ENCODE measurements at places on chromosomes 5 and 9.
A peak's percentile ranks its signal among the peaks of the same experiment; 100 is the strongest.

GRCh38 chr5:144548936-144549335 lies 378.3 kb downstream of the KCTD16 start:
- no peak for DNase-seq

DNA sequence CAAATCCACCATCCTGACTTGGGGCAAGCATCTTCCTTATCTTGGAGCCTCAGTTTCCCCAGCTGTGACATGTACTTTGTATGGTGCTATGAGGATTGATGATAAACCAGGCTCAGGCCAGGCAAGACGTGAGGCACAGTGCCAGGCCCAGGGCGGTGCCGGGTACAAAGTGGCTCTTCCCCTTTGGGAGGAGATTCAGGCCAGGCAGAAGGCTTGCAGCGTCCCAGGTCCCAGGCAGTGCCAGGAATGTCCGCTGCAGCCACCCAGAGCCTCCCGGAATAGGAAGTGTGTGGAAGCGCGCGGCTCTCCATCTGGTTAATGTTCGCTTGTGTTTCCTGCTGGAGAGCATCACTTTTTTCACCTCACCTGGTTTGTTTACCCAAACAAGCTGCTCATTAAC lies 12.6 kb upstream of the DENND1A start:
- no peak for DNase-seq

- no peak for DNase-seq
Measured at GRCh38 chr9:3331801-3332200, 194.0 kb downstream of the RFX3 start.

- no peak for DNase-seq
Measured at GRCh38 chr5:159230657-159231056, 21.3 kb upstream of the RNF145 start.

GRCh38 chr9:132487351-132487791 lies 77.4 kb downstream of the CFAP77 start:
- DNase-seq = no peak

DNA sequence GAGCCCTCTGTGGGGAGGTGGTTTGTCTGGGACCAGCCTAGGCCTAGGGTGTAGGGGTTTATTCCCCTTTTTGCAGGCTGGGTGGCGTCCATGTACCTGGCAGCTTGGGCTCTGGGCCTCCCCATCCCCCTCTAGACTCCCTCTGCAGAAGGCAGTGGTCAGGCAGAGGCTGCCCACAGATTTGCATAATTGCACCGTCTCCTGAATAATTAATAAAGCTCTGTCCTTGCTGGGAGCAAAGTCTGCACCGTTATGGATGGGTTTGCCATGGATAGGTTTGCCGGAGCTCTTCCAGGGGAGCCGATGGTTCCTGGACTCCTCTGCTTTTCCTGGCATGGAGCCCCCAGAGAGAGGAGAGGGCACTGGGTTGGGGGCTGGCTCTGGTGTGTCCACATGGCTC lies 60.4 kb downstream of the DAB2IP start:
- no peak for DNase-seq

DNA sequence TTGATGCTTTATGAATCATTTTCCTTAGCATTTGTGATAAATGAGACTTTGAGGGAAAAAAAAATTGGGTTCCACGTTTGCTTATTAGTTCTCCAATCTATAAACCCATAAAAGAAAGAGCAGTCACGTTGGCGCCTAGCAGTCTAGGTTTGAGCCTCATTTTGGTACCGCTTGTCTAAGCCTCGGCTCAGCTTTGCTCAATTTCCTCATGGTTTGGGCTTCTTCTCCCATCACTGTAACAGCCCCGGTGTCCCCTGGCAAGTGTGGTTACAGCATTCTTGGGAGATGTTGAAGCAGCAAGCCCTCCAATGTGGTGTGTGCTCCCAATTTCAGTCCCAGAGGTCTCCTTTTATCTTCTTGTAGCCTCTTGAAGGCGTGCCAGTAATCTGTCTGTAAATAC lies 578.4 kb downstream of the CDK5RAP2 start:
- no peak for DNase-seq

DNA sequence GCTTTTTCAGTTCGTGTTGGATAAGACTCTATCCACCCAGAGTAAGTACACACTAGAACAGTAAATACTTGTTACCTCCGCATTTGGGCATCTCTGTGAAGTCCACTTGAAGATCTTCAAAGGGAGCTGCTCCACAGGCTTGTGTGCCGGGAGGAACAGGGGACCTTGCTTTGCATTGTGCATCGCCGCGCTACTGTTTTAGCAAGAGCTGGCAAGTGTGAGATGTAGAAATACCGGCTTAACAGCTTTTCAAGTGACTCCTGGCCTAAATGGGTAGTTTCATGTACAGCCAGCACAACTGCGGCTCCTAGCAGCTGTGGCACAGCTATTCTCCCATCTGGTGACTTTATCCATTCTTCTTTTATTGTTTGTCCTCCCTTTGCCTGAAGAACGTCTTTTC lies 8.4 kb upstream of the ZNF354C start:
- no peak for DNase-seq

DNA sequence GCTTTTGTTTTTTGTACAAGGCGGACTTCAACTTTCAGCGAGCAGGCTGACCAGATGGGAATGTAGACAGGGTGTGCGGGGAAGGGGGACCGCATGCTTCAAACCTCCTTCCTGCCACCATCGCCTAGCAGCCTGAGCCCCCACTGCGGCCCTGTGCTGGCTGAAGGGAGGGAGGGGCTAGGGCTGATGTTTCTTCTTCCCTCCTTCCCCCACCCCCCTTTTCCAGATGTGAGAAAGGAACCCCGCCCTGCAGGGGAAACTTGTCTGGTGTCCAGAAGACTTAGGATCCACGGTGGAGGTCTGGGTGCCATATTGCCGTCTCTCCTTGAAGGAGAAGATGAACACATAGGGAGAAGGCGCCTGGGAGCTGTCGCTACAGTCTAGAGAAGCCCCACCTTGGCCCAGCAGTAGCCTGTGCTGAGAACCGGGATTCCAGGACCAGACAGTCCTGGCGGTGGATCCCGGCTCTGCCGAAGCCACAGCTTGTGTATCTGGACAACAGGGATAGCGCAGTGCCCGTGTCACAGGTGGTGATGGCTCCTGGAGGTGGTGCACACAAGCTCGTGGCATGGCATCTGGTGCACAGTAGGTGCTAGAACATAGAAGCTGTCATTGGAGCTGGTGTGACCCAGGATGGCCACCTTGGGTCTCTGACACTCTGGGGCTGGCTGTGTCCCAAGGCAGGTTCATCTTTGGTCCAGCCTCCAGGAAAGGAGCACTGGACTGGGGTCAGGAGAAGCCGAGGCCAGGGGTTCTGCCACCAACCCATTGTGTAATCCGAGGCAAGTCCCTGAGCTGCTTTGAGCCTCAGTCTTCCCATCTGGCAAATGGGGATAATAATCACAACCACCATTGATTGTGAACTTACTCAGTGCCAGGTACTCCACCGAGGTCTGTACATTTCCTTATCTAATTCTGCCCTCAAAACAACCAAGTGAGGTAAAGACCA lies 205.6 kb downstream of the C9orf50 start:
- DNase-seq = no peak

GRCh38 chr5:116759860-116760640 lies 185.4 kb upstream of the SEMA6A start:
- DNase-seq = no peak

DNA sequence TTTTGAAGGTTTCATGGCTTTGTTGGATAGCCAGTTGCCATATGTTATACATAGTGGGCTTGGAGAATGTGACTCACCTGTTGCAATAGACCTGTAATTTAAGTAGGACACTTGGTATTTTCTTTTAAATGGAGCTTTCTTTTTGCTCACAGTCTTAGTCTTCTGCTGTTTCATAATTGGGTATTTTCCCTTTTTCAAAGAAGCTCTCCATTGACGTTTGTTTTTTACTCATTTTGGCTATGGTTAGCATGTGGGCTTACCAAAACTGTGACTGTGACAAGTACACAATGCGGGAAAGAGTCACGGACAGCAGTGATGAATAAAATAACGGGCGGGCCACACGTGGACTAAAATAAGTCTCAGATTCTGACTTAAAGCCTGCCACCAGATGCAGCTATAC lies 23.2 kb upstream of the RNF20 start:
- DNase-seq = no peak

DNA sequence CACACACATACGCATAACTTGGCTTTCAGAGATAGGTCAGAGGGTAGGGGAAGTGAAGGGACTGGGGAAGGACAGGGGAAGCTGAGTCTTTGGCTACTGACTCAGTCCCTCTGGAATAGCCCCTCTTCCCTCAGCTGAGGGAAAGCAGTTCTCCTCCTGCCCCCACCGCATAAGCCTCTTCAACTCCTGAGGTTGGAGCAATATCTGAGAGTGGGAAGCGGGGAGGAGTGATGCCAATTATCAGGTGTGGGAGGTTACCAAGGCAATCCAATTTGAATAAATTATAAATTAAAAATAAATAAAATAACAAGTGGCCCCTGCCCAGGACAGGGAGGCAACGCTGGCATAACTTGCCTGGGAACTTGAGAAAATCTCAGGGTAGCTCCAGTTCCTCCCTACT lies 1.7 kb upstream of the STOML2 start:
- no peak for DNase-seq

GRCh38 chr5:4018007-4018406 lies 422.4 kb downstream of the IRX1 start:
- DNase-seq = no peak

GRCh38 chr5:27523629-27524028 lies 485.2 kb upstream of the CDH9 start:
- no peak for DNase-seq

DNA sequence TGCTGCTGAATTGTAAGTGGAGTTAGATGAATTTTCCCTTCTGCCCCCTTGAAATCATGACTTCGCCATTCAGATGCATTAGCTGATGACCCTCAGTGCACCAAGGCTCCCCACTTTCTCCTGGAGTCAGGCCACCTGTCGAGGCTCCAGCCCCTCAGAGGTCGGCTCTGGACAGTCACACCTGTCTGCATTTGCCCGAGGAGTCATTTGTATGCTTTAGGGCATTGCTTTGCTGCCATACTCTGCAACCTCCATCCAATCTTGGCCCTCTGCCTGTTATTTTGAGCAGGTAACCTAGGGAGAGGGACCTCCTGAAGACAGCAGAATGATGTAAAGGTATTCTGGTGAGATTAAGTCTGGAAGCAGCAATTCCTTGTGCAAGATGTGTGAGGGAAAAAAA lies 144.8 kb downstream of the MACROH2A1 start:
- no peak for DNase-seq

GRCh38 chr9:91253488-91253887 lies 108.2 kb downstream of the AUH start:
- DNase-seq = no peak

DNA sequence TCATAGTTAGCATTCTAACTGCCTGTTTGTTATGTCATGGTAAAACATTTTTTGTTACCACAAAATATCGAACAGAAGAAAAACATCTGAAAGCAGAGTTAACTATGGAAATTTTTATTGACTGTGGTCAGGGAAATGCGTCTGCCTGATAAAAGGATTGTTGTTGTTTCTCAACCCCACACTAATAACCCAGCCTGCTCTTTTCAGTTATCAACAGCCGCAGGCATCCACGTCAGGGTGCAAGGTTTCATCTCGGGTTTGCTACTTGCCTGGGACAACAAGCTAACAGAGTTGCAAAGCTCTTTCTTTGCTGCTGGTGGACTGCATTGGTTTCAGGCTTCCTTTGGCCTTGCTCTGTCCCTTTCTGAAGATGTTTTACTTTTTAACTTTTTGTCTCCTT lies 969.2 kb downstream of the CDH18 start:
- DNase-seq = no peak

GRCh38 chr5:151132963-151133362 lies 24.6 kb downstream of the ANXA6 start:
- no peak for DNase-seq

GRCh38 chr9:113577525-113578261 lies 114.2 kb downstream of the RGS3 start:
- no peak for DNase-seq

DNA sequence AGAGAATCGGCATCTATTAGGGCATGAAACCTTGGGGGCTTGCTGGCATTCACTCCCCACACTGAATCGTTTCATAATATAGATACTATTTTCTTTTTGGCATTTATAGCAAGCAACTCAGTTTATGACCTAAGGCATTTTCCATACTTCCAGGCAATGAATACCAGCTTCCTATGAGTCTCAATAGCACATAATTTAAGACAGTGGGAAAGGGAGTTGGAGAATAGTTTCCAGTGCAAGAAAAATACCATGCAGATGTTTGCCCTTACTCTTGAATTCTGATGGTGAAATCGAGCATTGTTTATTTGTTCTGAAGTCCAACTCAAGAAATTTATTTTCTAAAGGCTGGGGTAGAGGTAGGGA lies 175.8 kb upstream of the KLF9 start:
- DNase-seq = peak; percentile 61

DNA sequence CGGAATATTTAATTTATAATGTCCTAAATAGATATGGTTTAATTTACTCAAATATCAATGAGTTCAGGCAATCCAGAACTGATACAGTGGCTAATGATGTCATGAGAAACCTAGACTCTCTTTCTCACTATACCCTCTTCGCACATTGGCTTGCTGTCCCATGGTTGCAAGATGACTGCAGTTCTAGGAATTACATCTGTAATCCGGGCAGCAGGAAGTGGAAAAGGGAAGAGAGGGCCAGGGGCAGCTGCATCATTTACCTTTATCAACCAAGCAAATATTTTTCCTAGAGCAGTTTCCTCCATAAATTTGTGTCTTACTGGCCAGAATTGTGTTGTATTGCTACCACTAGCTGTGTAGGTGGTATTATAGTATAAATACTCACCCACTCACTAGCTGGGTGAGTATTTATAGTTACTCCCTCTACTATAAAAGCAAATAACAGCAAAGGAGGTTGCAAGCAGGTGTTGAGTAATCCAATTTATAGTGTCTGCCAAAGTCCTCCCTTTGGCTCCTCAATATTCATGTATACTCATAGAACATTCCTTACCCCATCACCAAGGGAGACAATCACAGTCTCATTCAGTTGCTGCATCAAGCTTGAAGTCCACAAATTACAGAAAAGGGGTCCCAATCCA lies 168.8 kb downstream of the DROSHA start:
- peak; percentile 32 for DNase-seq

- DNase-seq = no peak
Measured at GRCh38 chr5:139688751-139689372, 40.7 kb downstream of the CXXC5 start.

DNA sequence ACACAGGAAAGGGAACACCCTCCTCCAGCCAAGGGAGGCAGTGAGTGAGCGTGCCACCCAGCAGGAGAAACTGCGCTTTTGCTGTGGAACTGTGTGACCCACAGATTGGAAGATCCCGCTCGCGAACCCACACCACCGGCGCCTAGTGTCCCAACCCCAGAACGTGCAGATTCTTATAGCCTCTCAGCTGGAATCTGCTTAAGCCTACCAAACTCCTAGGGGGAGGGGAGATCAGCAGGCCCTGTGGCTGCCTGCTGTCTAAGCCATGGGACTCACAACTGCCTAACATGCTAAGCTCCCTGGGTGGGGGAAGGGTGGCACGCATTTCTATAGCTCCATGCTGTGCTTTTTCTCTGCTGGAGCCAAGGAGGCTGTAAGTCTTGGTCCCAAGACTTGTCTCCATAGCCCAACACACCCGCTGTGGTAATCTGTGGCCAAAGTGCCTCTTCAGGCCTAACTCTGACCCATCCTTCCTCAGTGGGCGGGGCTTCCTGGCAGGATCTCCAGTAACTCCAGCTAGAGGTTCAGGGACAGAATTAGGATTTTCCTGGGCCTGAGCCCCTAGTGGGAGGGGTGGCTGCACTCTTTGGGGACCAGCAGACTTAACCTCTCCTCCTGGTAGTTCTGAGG lies 485.0 kb downstream of the TAF11L14 start:
- no peak for DNase-seq
